ENCODE measurements at places on chromosomes 11 and 22. TPM values are rescaled to one million over a fixed set of nuclear protein-coding genes. Genes with fewer than 3 reads are reported as not detected.

The ELMOD1 gene
- total RNA-seq, result 1.1 TPM

The RHOD gene
- 15.3 TPM for total RNA-seq

The PAX6 gene
- not detected for total RNA-seq

The MUC5AC gene
- total RNA-seq, result not detected

The MRGPRX3 gene
- 0.33 TPM for total RNA-seq

The SNX32 gene
- total RNA-seq, result 0.52 TPM

The SCGB2A2 gene
- not detected for total RNA-seq

The ANO5 gene
- total RNA-seq, result under 0.01 TPM

The OR51E1 gene
- not detected for total RNA-seq

The APOA5 gene
- not detected for total RNA-seq

The P2RX3 gene
- not detected for total RNA-seq

The ZFP91 gene
- 39.3 TPM for total RNA-seq

The LARGE1 gene
- total RNA-seq, result 4.0 TPM

The OR10V1 gene
- total RNA-seq, result not detected

The TRIM51 gene
- not detected for total RNA-seq

The ALDH3B1 gene
- 0.52 TPM for total RNA-seq

The PIWIL4 gene
- 2.5 TPM for total RNA-seq

The OR8D1 gene
- total RNA-seq, result not detected

The MMP27 gene
- not detected for total RNA-seq

The FJX1 gene
- total RNA-seq, result 25.7 TPM

The SEC14L6 gene
- total RNA-seq, result under 0.01 TPM

Data from dermis lymphatic vessel endothelial cell (primary cell).